ENCODE measurements at places on chromosomes 5 and 9. TPM values are rescaled to one million over a fixed set of nuclear protein-coding genes. Genes with fewer than 3 reads are reported as not detected.
A peak's percentile ranks its signal among the peaks of the same experiment; 100 is the strongest.

DNA sequence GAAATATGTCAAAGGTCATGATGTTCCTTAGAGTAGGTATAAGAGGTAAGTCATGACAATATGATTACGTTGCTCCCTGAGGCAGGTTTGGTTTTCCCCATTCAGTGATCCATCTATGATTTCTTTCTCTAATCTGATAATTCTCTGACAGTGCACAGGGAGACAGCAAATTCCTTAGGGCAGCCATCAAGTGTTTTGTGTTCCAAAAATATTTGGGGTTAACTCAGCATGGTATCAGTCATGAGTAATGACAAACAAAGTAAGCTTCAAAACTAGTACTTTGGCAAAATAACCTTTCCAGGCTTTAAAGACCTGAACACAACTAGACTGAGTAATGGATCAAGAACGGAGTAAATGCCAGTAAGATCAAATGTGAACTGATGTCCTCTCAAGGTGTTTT lies 55.3 kb upstream of the SPATA31E1 start:
- H3K36me3 ChIP-seq, result no peaks in the 10 kb centered on the region
- H3K27ac ChIP-seq, result no peak overlapping the region
- no peak overlapping the region for H3K4me3 ChIP-seq
- peaks cover 7% of the 10 kb centered on the region for H3K27me3 ChIP-seq

DNA sequence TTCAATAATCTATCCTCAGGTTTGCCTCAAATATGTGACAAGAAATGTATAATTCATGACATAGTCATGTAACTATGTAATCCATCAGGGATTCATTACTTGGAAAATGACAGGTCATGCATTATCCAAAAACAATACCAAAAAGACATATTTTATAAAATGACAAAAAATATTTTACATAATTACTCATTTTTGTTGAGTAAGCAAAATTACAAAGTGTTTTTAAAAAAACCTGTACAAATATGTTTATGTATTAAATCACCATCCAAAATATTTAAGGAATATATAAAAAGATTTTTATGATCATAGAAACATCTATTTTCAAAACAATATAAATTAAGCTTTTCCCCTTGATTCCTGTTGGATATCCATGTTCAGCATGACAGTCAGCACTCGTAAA lies 36.7 kb upstream of the ITGA2 start:
- H3K4me1 ChIP-seq, result peaks cover 11% of the 10 kb centered on the region
- no peaks in the 10 kb centered on the region for H3K36me3 ChIP-seq
- no peak overlapping the region for H3K4me3 ChIP-seq
- no peak overlapping the region for H3K27ac ChIP-seq
- no peak for DNase-seq

GRCh38 chr9:73780916-73781315 lies 629.3 kb downstream of the ANXA1 start:
- H3K4me3 ChIP-seq, result no peak overlapping the region
- DNase-seq, result no peak
- H3K27ac ChIP-seq, result no peak overlapping the region
- no peaks in the 10 kb centered on the region for H3K36me3 ChIP-seq

DNA sequence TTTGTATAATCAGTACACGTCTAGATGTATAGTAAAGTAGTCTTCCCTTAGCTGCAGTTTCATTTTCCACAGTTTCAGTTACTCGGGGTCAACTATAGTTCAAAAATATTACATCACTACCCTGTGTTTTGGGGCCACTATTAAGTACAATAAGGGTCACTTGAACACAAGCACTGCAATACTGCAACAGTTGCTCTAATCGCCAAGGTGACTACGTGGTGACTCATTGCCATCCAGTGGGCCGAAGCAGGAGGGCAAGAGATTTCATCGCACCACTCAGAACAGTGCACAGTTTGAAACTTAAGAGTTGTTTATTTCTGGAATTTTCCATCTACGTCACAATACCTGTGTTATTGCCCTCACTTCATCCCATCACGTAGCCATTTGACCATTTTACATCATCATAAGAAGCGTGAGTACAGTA lies at the start of gene ARL14EPL:
Gene ARL14EPL (plus strand): TSS at position 379 of the 424 bp plus-strand sequence. CDS start 18,994 bp downstream, outside the sequence.
- H3K27ac ChIP-seq, result no peak within 1 kb of the TSS
- H3K4me3 ChIP-seq, result no peak within 1 kb of the TSS

- peak overlapping the region; percentile 32 for H3K4me3 ChIP-seq
- peak overlapping the region; percentile 60 for H3K27ac ChIP-seq
- no peaks in the 10 kb centered on the region for H3K36me3 ChIP-seq
- H3K27me3 ChIP-seq, result no peaks in the 10 kb centered on the region
Measured at GRCh38 chr5:160507221-160507721, 85.6 kb downstream of the PTTG1 start.

DNA sequence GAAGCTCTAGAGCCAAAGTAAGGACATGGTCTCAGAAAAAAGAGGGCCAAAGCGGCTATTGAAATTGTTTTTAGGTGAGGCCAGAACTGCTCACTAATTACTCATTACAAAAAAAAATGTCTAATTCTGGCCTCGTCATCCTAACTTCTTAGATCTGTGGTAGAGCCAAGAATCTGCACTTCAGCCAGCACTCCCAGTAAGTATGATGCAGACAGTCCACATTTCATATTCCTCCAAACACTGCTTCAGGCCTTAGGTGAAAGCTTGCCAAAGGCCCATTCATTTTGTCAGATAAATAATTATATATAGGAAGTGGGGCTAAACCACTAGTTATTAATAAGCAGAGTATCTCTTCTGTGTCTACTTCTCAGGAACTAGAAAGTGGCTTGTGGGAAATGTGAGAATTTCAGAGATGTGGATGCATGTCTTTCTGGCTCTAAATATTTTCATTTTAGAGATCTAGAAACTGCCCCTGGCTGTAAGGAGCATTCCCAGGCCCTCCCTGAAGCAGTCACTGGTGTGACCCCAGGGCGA lies 554.0 kb downstream of the TLE4 start:
- H3K4me3 ChIP-seq, result no peak overlapping the region
- H3K4me1 ChIP-seq, result no peaks in the 10 kb centered on the region
- H3K27me3 ChIP-seq, result peaks cover 14% of the 10 kb centered on the region
- no peak for DNase-seq
- H3K36me3 ChIP-seq, result no peaks in the 10 kb centered on the region

- peaks cover 14% of the 10 kb centered on the region for H3K27me3 ChIP-seq
- H3K36me3 ChIP-seq, result no peaks in the 10 kb centered on the region
Measured at GRCh38 chr5:142540922-142541422, 144.9 kb downstream of the FGF1 start.

GRCh38 chr5:35919191-35919590 lies 19.2 kb downstream of the CAPSL start:
- no peak overlapping the region for H3K27ac ChIP-seq
- H3K27me3 ChIP-seq, result no peaks in the 10 kb centered on the region
- no peak for DNase-seq
- H3K4me1 ChIP-seq, result peaks cover 31% of the 10 kb centered on the region

DNA sequence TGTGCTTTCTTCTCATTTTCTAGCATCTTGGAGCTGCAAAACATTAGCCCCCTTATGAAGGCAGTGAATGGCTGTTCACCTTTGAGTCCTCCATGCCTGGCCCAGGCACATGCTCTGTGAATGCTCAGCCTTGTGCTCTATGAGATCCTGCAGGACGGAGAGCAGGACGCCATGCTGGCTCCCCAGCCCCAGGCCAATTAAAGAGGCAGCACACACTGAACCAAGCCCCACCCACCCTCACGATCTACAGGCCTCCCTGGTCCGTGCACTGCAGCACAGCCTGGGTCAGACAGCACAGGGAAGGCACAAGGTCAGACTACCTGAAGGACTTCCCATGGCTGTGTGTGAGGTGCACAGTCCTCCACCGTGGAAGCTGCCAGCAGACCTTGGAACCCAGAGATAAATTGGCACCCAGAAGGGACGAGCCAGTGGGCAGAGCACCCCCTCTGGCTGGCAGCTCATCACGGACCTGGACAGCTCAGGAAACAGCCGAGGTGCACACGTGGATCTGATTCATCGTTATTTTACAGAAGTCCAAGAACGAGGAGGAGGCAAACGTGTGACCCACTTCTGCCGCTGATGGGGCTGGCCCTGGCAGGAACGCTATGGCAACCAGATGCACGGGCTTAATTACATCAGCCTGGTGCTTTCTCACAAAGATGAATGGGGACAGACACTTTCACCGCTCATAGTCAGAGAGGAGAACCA lies 59.5 kb downstream of the OLFM1 start:
- peaks cover 16% of the 10 kb centered on the region for H3K27me3 ChIP-seq
- H3K36me3 ChIP-seq, result no peaks in the 10 kb centered on the region
- no peak overlapping the region for H3K4me3 ChIP-seq
- H3K27ac ChIP-seq, result no peak overlapping the region
- H3K4me1 ChIP-seq, result no peaks in the 10 kb centered on the region

GRCh38 chr9:33924978-33925797 lies 108.2 kb downstream of the UBE2R2 start:
- no peak overlapping the region for H3K27ac ChIP-seq
- no peaks in the 10 kb centered on the region for H3K27me3 ChIP-seq
- peaks cover 7% of the 10 kb centered on the region for H3K36me3 ChIP-seq

The SPINK13 gene
- not detected for total RNA-seq

The HTR4 gene
- not detected for total RNA-seq

The PCDHAC1 gene
- not detected for total RNA-seq

The PCDHGB3 gene
- not detected for total RNA-seq
